ENCODE measurements at places on chromosomes 13 and 19. TPM values are rescaled to one million over a fixed set of nuclear protein-coding genes. Genes with fewer than 3 reads are reported as not detected.

Gene FCER2
- polyA plus RNA-seq = 0.28 TPM

DNA sequence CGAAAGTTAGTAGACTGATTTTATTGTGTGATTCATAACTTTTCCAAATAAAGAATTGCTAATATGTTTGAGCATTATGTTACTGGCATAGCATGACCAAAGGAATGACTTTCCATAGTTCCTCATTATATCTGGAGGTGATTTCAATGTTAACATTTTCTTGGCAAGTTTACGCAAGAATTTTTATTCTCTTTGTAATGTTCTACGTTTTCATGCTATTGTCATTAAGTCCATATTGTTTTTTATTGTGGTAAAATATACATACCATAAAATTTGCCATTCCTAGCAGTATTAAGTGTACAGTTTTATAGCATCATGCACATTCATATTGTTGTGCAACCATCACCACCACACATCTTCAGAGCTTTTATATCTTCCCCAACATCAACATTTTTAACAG is 14.8 kb downstream of the KCTD12 start:
- no peak for DNase-seq
- no peaks in the 10 kb centered on the region for H3K4me1 ChIP-seq
- no peaks in the 10 kb centered on the region for H3K36me3 ChIP-seq

Gene SIGLEC12
- polyA plus RNA-seq = 5.1 TPM

Gene VN1R2
- 0.03 TPM for polyA plus RNA-seq

Gene FOXA3
- 21.3 TPM for polyA plus RNA-seq

GRCh38 chr13:75368167-75368566 is 113.8 kb downstream of the TBC1D4 start:
- no peak overlapping the region for H3K4me3 ChIP-seq
- no peak overlapping the region for H3K27ac ChIP-seq
- no peak for DNase-seq
- no peaks in the 10 kb centered on the region for H3K27me3 ChIP-seq

Gene LDLR
- 35.8 TPM for polyA plus RNA-seq

DNA sequence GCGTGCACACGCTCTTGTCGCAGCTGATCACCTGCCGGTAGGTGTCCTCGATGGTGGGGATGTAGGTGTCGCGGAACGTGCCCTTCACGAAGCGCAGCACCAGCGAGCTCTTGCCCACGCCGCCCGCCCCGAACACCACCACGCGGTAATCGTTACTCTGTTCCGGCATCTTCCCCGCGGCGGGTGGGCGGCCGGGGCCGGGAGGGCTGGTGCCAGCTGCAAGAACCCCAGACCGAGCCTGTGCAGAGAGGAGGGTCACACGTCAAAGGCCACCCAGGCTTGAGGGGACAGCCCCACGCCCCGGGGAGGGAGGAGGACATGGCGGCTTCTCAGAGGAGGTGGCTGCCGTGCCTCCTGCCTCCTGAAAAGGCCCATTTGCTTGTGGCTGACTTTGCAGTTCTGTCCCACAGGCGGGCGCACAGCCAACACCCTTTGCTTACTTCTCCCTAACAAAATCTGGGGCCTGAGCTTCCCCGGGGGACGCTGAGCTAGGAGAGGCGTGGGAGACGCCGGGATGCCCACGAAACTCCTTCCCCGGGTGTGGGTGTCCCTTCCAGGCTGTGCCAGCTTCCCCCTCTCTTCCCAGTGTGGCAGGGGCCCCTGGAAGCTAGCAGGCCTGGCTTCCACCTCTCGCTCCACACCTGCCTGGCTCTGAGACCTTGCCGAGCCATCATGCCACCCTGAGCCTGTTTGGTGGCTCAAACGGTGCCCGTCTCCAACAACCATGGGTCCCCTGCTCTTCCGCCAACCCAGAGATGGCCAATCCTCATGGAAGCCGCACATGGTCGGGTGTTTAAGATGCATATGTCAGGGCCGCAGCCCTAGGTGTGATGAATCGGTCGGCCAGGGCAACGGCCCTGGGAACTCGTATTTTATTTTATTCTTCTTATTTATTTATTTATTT is 3.3 kb downstream of the DIRAS1 start:
- DNase-seq = no peak
- H3K27me3 ChIP-seq = peaks cover 33% of the 10 kb centered on the region
- H3K4me1 ChIP-seq = no peaks in the 10 kb centered on the region
- no peak overlapping the region for H3K27ac ChIP-seq
- no peak overlapping the region for H3K4me3 ChIP-seq
- no peaks in the 10 kb centered on the region for H3K36me3 ChIP-seq

DNA sequence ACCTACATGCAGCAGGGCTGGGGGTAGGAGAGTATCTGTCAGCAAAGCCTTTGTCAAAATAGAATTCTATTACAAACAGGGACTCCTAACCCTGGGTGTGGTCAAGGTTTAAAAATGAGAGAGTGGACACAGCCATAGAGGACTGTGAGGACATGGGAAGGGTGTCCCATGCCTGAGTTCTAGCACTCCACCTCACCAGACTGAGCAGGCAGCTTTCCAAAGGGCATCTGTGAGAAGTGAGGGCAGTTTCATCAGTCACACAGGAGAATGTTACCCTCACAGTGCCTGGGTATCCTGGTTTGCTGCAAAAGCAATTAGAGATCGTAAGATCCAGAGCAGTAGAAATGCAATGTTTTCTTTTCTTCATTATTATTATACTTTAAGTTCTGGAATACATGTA is 174.9 kb upstream of the UBL3 start:
- H3K36me3 ChIP-seq = no peaks in the 10 kb centered on the region
- no peak overlapping the region for H3K4me3 ChIP-seq
- no peak overlapping the region for H3K27ac ChIP-seq
- DNase-seq = no peak

Gene DIAPH3
- 5.3 TPM for polyA plus RNA-seq
